T-helper 2 cell treated with Interferon-gamma antibody and Interleukin-4, amounts not matched to agents 100 ng/mL and 5 ng/mL, for 36 hours (primary cell): ENCODE measurements at places on chromosomes 11 and 22. TPM values are rescaled to one million over a fixed set of nuclear protein-coding genes. Genes with fewer than 3 reads are reported as not detected.

The SLC22A24 gene
- total RNA-seq: not detected in 2 replicates

The PKNOX2 gene
- not detected in 2 replicates for total RNA-seq

The C11orf42 gene
- total RNA-seq: not detected in 2 replicates

The BACE1 gene
- total RNA-seq: 0.41 and 0.82 TPM in 2 replicates

The GAB4 gene
- total RNA-seq: not detected in 2 replicates

The DESI1 gene
- total RNA-seq: 46.7 and 52.1 TPM in 2 replicates

The PANX3 gene
- total RNA-seq: not detected in 2 replicates

The SMCO4 gene
- 51.3 and 52.1 TPM in 2 replicates for total RNA-seq

The WT1 gene
- not detected in 2 replicates for total RNA-seq

The CCND1 gene
- total RNA-seq: 0.16 and 0.43 TPM in 2 replicates

The CD248 gene
- 0.09 and 0.18 TPM in 2 replicates for total RNA-seq

The OR51B6 gene
- not detected in 2 replicates for total RNA-seq

The PGM2L1 gene
- 8.5 and 11.4 TPM in 2 replicates for total RNA-seq

The SOX10 gene
- not detected in 2 replicates for total RNA-seq

The PGA3 gene
- total RNA-seq: not detected in 2 replicates

The INSC gene
- 0.09 and 0.11 TPM in 2 replicates for total RNA-seq

The ELMOD1 gene
- not detected in 2 replicates for total RNA-seq

The SOX6 gene
- total RNA-seq: 0.34 TPM in 1 of 2 replicates, not detected in the other

The HBD gene
- total RNA-seq: not detected in 2 replicates

The FAM180B gene
- total RNA-seq: 0.18 and 0.20 TPM in 2 replicates

The OR56A5 gene
- not detected in 2 replicates for total RNA-seq

The NR1H3 gene
- 7.5 and 9.0 TPM in 2 replicates for total RNA-seq

The XKR3 gene
- total RNA-seq: 0.16 TPM in 1 of 2 replicates, not detected in the other

The DDX25 gene
- total RNA-seq: 0.09 TPM in 1 of 2 replicates, not detected in the other

The CADM1 gene
- total RNA-seq: 0.75 and 0.91 TPM in 2 replicates

The SPI1 gene
- not detected in 2 replicates for total RNA-seq

The MFRP gene
- total RNA-seq: not detected in 2 replicates
